Activated naive CD8-positive, alpha-beta T cell treated with anti-CD3 and anti-CD28 coated beads, Interleukin-2, amount 10 ng/mL, durations not matched to agents 7 days and 5 days (primary cell): ENCODE measurements at places on chromosomes 4 and X. TPM values are rescaled to one million over a fixed set of nuclear protein-coding genes. Genes with fewer than 3 reads are reported as not detected.
A peak's percentile ranks its signal among the peaks of the same experiment; 100 is the strongest.

The DDX53 gene
- total RNA-seq, result not detected

The L1CAM gene
- total RNA-seq, result 7.2 TPM

The DCAF4L1 gene
- 0.23 TPM for total RNA-seq

The VSIG1 gene
- 8.8 TPM for total RNA-seq

The WDFY3 gene
- 1.1 TPM for total RNA-seq

The HS3ST1 gene
- 0.06 TPM for total RNA-seq

The GRIA3 gene
- 0.39 TPM for total RNA-seq

The CFP gene
- total RNA-seq, result 14.6 TPM

The MYOZ2 gene
- not detected for total RNA-seq

DNA sequence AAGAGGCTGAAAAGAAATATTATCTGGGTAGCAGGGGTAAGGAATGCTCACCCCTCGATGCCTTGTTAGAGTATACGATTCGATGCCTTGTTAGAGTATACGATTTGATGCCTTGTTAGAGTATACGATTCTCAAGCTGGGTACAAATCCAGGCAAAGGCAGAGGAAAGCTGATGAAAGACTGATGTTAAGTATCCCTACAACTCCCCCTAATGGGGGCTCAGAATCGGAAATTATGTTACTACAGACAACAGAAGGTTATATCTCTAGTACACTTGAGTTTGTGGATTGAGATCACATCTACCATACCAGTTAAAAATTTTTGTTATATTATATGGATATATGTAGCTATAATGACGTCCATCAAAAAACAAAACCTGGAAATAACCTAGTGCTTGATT is 4.8 kb downstream of the LRRC66 start:
- H3K4me3 ChIP-seq, result no peak overlapping the region
- DNase-seq, result no peak
- no peak overlapping the region for H3K27ac ChIP-seq

DNA sequence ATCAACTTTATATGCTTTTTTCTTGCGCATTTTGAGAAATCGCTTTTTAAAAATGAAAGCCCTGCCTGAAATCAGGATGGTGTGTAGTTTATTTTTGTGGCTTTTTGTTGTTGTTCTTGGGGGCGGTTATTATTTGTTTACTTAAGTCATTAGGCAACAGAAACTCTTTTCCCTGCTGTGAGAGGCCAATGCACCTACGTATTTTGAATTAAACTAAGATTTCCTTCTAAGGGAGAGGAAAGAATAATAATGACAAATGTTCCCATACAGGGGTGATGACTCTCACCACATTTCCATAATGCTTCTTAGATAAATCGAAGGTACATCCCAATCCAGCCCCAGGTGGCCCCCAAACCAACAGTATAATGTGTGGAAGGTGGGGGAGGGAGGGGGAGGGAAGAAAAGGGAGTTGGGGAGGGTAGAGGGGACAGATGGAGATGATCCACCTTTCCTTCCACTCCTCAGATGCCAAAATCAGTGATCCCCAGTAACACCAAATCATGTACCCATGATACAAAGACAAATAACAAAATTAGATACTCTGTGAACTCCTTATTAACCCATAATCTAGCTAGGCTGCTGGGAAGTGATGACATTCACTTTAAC is 39.6 kb downstream of the ZNF827 start:
- H3K4me3 ChIP-seq, result no peak overlapping the region
- peaks cover 28% of the 10 kb centered on the region for H3K36me3 ChIP-seq
- DNase-seq, result no peak
- H3K4me1 ChIP-seq, result peaks cover 22% of the 10 kb centered on the region
- no peaks in the 10 kb centered on the region for H3K27me3 ChIP-seq

DNA sequence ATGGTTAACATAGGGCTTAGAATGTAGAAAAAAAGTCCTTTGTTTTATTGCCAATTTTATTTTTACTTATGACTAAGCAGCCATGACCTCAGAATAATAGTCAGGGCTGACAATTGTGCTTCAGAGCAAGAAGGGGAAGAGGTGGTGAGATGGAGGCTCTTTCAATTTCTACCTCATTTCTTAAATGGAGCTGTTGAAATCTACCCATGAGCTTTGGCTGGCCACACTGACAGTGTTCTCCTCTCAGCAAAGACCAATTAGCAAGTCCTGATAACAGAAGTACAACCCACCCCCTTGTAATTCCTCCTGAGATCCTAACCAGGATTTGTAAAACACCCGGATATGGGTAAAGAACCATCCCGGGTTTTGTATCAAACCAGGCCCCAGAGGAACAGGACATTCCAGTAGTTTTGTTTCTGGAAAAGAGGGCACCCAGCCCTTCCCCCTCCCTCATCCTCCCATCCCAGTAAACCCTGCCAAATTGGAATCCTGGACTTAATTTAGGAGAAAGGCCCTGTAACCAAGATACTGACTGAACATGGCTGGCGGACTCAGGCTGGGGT is at the start of gene HEPH:
Gene HEPH, plus strand, starts transcription at position 399 of the 563 bp plus-strand sequence. CDS start 6,324 bp downstream, outside the sequence.
- no peak within 1 kb of the TSS for H3K4me3 ChIP-seq
- H3K4me1 ChIP-seq, result no peaks in the 10 kb centered on the region
- H3K27ac ChIP-seq, result no peak within 1 kb of the TSS
- no peaks in the 10 kb centered on the region for H3K27me3 ChIP-seq

DNA sequence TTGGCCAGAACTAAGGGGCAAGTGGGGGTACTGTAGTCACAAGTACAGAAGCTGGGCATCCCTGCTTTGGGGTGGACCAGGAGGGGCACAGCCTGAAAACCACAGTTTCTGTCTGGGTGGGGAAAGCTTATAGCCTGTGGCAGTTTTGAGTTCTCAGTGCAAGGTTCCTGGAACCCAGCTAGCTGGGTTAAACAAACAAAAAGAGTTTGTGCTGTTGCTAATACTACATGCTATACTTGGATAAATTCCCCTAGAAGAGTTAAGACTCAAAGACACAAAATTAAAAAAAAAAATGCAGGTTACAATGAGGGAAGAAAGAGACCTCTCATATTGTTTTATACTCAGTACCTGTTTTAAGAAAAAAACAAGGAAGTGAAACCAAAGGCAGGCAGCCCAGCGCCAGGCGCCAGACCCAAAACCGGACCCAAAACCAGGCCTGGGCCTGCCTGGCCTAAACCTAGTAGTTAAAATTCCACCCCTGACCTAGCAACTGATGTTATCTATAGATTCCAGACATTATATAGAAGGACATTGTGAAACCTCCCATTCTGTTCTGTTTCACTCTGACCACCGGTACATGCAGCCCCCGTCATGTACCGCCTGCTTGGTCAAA is 50.8 kb downstream of the SLC2A9 start:
- peak overlapping the region; percentile 75 for H3K27ac ChIP-seq
- H3K27me3 ChIP-seq, result peaks cover 3% of the 10 kb centered on the region
- peaks cover 34% of the 10 kb centered on the region for H3K36me3 ChIP-seq

GRCh38 chr4:186931519-186931918 is 207.9 kb upstream of the FAT1 start:
- H3K27me3 ChIP-seq, result no peaks in the 10 kb centered on the region
- no peaks in the 10 kb centered on the region for H3K36me3 ChIP-seq
- no peak overlapping the region for H3K4me3 ChIP-seq
- no peaks in the 10 kb centered on the region for H3K4me1 ChIP-seq

- no peak overlapping the region for H3K4me3 ChIP-seq
- no peaks in the 10 kb centered on the region for H3K27me3 ChIP-seq
- peaks cover 41% of the 10 kb centered on the region for H3K4me1 ChIP-seq
- H3K27ac ChIP-seq, result no peak overlapping the region
- peaks cover 6% of the 10 kb centered on the region for H3K36me3 ChIP-seq
Observed at GRCh38 chr4:48042979-48043461, 26.4 kb downstream of the NIPAL1 start.

- H3K4me1 ChIP-seq, result peaks cover 27% of the 10 kb centered on the region
- H3K27ac ChIP-seq, result peak overlapping the region; percentile 97
- H3K4me3 ChIP-seq, result peak overlapping the region; percentile 93
- H3K27me3 ChIP-seq, result no peaks in the 10 kb centered on the region
Observed at GRCh38 chrX:23785580-23785979, 2.6 kb downstream of the SAT1 start.

GRCh38 chrX:70527610-70528345 is 83.1 kb downstream of the DLG3 start:
- DNase-seq, result no peak
- H3K27ac ChIP-seq, result no peak overlapping the region
- peaks cover 8% of the 10 kb centered on the region for H3K4me1 ChIP-seq

DNA sequence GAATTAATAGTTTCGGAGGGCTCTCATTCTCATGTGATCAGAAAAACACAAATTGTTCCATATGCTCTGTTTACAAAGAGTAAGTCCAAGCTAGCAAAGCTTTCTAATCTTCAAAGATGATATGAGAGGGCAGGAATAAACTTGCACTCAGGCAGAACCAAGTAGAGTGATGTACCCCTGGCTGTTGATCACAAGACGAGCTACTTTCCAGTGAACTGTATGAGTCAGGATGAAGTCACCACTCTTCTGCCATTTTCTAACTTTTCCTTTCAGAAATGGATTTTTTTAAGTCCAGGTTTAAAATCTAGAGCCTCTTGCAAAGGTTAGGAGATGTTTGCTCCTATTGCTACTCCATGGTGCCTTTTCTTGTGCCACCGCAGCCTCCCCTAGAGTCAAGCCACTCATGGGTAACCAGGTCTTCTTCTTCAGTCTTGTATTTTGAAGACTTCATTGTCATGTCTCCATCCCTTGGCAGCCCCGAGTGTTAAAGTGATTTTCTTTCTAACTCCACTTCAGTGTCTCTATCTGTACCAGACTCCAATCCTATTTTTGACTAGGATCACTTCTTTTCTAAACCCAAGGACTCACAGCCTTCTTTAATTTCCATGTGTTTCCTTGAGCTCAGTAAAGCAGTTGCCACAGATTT is 171.9 kb upstream of the GALNT7 start:
- no peak overlapping the region for H3K4me3 ChIP-seq
- no peaks in the 10 kb centered on the region for H3K4me1 ChIP-seq
- peaks cover 11% of the 10 kb centered on the region for H3K27me3 ChIP-seq
- DNase-seq, result no peak

DNA sequence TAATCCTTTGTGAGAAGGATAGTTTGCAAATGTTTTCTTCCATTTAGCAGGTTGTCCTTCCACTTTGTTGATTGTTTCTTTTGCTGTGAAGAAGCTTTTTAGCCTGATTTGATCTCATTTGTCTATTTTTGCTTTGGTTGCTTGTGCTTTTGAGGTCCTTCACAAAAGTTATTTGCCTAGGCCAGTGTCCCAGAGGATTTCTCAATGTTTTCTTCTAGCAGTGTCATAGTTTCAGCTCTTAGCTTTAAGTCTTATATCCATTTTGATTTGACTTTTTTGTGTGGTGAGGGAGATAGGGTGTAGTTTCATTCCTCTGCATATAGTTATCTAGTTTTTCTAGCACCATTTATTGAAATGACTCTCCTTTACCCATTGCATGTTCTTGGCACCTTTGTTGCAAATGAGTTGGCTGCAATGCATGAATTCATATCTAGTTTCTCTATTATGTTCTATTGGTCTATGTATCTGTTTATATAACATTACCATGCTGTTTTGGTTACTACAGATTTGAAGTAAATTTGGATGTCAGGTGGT is 41.8 kb upstream of the ANTXR2 start:
- H3K4me3 ChIP-seq, result no peak overlapping the region
- DNase-seq, result no peak
- H3K27ac ChIP-seq, result no peak overlapping the region
- peaks cover 11% of the 10 kb centered on the region for H3K36me3 ChIP-seq
- H3K27me3 ChIP-seq, result peaks cover 3% of the 10 kb centered on the region

- no peak overlapping the region for H3K4me3 ChIP-seq
- H3K27me3 ChIP-seq, result no peaks in the 10 kb centered on the region
- DNase-seq, result no peak
- H3K4me1 ChIP-seq, result no peaks in the 10 kb centered on the region
Observed at GRCh38 chrX:7191681-7192110, 43.7 kb upstream of the PUDP start.

GRCh38 chrX:15127010-15127409 is 142.9 kb downstream of the ASB9 start:
- no peak overlapping the region for H3K27ac ChIP-seq
- no peaks in the 10 kb centered on the region for H3K4me1 ChIP-seq
- no peaks in the 10 kb centered on the region for H3K36me3 ChIP-seq
- H3K4me3 ChIP-seq, result no peak overlapping the region
- DNase-seq, result no peak

DNA sequence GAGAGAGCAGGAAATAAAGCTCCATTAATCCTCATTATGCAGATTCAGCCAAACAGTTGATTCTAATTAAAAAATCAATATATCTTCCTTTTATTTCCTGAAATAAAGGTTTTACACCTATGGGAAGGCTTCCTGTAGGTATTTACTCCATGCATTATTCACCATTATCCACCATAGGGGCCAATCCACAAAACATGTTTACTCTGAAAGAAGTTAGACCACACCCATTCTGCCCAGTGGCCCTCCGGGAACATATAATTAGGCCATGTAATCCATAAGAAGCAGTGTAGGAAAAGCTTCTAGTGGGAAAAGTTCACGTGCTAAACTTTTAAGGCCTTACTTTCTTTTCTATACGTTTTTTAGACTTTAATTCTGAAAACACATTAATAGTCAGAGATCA is 57.7 kb downstream of the SAT1 start:
- H3K27ac ChIP-seq, result no peak overlapping the region
- no peak for DNase-seq
- H3K4me1 ChIP-seq, result no peaks in the 10 kb centered on the region
- peaks cover 1% of the 10 kb centered on the region for H3K36me3 ChIP-seq
- H3K4me3 ChIP-seq, result no peak overlapping the region

DNA sequence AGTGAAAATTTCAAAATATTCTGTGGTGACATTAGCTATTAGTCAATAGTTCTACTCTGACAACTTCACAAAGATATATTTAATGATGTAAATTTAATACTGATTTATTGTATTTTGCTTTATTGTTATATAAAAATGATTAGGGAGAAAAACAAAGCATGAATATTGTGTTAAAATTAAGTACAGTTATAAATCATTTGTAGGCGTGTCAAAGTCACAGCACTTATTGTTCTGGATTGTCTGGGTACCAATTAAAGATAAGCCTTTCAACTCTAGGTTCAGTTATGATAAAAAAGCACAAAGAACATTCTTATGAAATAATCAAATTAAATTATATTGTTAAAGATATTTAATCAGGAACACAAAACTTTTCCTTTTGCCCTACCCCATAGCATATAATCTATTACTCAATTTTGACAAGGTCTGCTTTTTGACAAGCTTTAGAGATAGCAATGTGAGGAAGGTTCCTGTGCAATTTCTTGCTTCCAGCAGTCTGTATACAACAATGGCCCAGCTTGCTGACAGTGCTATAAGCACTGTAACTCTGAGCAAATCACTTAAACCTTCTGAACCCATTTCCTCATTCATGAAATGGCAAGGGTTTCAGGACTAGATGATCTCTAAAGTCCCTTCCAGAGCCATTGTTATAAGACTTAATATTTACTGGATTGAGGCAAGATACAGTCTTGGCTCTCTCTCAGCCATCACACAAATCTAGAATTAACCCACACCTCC is 910.3 kb upstream of the LCORL start:
- no peak for DNase-seq
- no peaks in the 10 kb centered on the region for H3K4me1 ChIP-seq
- no peak overlapping the region for H3K4me3 ChIP-seq

DNA sequence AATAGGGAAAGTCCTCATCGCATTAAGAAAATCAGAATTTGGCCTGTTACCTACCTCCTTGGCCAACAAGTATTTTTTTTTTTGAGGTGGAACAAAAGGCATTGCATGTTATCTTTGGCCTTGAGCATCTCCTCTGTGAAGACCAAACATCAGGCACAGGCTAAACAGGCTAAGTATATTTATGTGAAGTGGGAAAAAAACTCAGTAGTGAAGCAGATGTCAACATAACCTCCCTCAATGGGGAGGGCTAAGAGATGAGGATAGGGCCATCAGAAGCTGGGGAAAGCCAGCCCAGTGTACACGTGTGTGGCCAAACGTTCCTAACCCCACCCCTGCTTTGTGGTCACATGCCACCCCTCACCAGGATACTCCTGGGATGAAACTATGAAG is 102.5 kb downstream of the FNIP2 start:
- H3K4me1 ChIP-seq, result peaks cover 7% of the 10 kb centered on the region
- H3K36me3 ChIP-seq, result peaks cover 16% of the 10 kb centered on the region
- H3K27me3 ChIP-seq, result no peaks in the 10 kb centered on the region
- H3K4me3 ChIP-seq, result no peak overlapping the region
- no peak overlapping the region for H3K27ac ChIP-seq
